ENCODE measurements at places on chromosomes 11 and 22.

DNA sequence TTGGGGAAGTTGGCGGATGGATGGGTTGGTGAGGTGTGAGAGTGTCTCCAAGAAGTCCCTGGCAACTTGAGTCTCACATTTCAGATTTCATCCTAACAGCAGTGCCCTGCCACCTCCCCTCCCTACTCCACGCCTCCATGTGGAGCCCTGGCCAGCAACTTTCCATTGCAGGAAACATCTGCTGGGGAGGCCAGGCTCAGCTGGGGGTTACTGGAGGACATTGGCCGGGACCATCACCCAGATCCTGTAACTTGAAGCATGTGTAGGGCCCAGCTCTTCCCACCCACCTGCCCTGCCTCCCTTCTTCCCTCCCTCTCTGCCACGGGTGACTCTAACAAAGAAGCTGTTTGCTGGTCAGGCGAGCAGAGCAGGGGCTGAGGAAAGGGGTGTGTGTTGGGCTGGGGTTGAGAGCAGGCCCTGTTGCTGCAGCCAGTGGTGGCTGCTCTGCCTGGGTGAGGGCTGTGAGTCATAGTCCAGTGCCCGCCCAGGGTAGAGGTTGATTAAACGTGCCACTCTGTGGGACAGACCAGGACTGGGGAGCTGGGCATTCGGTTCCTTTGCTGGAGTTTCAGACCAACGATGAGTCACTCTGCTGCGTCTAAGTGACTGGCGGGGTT is 64.0 kb downstream of the SCN3B start:
- no peak for DNase-seq

DNA sequence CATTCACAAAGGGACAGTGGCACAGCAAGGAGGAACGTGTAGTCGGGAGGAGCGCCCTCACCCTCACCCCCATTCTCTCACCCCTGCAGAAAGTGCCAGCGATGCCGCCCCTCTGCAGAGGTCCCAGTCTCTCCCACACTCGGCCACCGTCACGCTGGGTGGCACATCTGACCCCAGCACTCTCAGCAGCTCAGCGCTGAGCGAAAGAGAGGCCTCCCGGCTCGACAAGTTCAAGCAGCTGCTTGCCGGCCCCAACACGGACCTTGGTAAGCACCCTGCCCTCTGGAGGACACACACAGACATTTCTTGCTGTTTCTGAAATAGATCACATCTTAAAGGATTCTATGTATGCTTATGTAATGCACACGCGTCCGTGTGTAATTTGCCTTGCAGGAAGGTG is 34.9 kb downstream of the TBC1D22A start:
- peak; percentile 26 for DNase-seq

DNA sequence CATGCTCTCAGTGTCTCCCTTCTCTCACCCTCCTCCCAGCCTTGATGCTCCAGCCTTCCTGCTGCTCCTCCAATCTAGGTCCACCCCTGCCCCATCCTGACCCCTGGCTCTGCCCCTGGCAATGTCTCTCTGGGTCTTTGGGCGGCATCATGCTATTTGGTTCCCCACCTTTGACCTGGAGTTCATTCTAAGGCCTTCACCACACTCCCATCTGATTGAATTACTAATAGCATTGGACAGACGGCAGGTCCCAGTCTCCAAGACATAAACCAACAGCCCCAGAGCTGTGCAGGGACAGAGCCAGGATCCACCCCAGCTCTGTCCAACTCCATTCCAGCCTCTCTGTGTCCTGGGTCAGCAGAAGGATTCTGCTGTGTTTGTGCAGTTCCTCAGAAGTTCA is 7.2 kb downstream of the APOL4 start:
- no peak for DNase-seq

- DNase-seq: no peak
Observed at GRCh38 chr11:112226831-112227401, 688 bp downstream of the PTS start.

DNA sequence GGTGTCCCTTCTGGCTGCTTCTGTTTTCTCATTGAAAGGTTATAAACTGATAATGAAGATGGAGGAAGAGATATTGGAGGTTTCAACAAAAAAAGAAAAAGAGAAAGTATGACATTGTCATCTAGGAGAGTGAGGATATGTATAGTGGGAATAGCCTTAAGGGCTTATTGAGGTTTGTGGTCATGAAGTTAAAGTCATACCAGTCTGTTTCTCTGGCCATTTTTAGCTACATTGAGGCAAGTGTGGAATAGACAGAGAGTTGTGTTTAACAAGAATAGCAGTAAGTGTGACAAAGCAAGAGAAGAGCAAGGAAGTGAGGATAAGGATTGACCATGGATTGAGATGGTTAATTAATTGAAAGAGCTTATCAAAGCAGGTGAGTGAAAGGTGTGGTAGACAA is 110.4 kb downstream of the ELP4 start:
- no peak for DNase-seq
